Subcutaneous preadipocyte (primary cell): ENCODE measurements at places on chromosomes 1 and 21. TPM values are rescaled to one million over a fixed set of nuclear protein-coding genes. Genes with fewer than 3 reads are reported as not detected.

C1orf21 gene
- total RNA-seq = 8.6 and 17.3 TPM in 2 replicates

ADAMTS5 gene
- 10.8 and 27.6 TPM in 2 replicates for total RNA-seq

BTBD19 gene
- 3.7 and 7.4 TPM in 2 replicates for total RNA-seq

RGS13 gene
- total RNA-seq = under 0.01 TPM in 1 of 2 replicates, not detected in the other

GNAI3 gene
- 14.0 and 16.6 TPM in 2 replicates for total RNA-seq
